SJCRH30 (cell line): ENCODE measurements at places on chromosomes 7 and 10.

- DNase-seq: peak; percentile 28
Measured at GRCh38 chr7:148084138-148084537, 506.4 kb upstream of the C7orf33 start.

GRCh38 chr7:55965805-55966421, 1.5 kb downstream of the NIPSNAP2 start:
- no peak for DNase-seq

DNA sequence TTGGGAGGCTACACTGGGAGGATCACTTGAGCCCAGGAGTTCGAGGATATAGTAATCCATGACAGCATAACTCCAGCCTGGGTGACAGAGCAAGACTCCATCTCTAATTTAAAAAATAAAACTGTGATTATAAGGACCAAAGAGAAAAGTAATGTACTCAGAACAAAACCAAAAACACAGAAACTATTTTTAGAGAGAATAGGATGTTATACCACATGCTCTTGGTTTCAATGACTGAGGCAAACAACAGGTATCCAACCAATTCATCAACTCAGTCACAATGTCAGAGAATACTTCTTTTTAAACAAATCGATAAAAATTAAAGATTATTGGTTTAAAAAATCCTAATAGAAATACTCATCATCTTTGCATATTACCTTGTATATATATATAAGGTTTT, 186.7 kb downstream of the TPK1 start:
- DNase-seq: no peak

DNA sequence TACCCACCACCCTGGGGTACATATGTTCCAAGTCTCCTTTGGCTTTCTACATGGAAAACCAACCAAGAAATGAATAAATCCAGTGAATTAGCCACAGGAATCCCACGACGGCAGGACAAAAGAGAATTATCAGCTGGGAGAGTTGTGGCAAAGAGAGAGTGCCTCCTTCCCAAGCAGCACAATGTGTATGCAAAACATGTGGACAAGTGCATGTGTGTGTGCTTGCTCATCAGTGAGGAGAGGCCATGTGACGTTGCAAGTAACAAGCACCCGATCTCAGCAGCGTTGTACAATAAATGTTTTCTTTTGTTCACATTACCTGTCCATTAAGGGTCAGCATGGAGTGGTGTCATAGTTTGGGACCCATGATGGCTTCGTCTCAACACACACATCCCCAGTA, 50.0 kb upstream of the EMX2 start:
- no peak for DNase-seq

DNA sequence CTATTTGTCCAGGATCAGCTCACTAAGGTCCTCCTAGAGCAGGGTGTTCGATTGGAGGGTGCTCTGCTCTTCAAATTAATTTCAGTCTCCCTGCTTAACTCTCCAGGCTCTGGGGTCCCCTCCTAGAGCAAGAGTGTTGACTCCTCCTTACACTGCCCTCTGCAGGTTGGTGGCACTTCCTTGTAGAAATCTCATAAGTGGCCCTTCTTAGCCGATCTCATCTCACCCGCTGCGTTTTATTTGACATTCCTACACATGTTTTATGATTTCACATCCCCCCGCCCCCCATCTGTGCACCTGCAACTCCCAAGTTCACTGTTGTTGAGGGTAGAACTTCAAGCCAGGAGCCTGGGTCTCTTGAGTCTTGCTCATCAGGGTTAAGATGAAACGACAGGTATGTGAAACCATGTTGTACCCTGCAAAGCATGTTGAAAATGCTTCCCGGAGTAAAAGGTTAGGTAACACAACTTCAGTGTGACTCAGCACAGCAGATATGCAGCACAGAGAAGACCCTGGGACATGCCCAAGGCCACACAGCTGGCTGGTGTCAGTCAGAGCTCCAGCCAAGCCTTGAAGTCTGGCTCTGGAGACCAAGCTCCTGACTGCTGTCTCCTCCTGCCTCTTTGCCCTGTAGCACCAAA, 171.2 kb downstream of the PRKAG2 start:
- peak; percentile 81 for DNase-seq

DNA sequence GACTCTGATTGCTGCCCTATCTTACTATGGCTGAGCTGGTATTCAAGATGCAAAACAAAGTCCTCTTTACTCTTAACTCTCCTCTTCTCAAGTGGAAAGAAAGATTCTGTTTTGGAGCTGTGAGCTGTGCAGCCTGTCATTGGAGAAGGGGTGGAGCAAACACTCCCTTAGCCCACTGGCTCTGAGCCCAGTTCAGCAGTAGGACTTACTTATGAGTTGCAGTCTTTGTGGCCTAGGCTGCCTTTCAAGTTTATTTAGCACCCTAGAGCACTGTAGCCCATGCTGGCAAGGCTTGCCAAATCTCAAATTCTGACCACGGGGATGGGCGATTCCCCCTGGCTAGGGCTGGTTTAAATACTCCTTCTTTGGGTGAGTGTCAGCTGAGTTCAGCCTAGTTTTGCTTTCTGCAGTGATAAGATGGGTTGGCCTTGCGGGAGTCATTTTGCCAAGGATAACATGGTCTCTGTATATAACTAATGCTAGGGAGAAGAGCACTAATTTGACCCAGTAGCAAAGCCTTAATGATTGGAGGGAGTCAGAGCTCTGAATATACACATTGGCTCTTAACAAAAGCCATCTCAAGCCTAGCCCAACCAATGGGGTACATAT, 110.2 kb downstream of the MYO3A start:
- DNase-seq: peak; percentile 11

DNA sequence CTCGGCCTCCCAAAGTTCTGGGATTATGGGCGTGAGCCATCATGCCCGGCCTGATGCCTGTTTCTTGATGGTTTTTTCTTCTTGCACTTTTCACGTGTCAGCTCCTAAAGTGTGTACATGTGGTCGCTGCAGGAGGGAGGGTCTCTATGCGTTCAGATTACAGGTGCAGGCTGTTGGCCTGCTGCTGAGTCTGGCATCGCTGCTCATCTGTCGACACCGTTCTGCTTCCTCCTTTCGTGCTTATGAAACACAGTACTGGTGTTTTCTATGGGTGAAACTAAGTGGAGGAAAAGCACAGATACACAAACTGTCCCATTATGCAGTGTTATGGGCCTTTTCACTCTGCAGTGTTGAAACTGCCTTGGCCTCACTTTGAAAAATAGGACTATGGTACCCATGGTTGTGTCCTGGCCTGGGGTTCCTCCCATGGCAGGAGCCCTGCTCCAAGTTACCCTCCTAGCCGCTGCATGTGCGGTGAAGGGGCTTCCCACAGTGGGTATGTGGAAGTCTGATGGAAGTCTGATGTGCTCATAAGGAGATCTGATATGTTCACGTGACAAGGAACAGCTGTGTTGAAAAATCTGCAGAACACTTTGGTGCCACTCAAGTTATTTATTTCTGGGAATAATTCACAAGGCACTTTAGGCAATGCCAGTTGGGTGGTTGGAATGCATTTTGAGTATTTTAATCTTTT, 23.5 kb downstream of the OGDH start:
- no peak for DNase-seq
